T-helper 22 cell (primary cell): ENCODE measurements at places on chromosomes 7 and 10.

GRCh38 chr10:32050177-32050576 is 6.0 kb downstream of the KIF5B start:
- DNase-seq = no peak

DNA sequence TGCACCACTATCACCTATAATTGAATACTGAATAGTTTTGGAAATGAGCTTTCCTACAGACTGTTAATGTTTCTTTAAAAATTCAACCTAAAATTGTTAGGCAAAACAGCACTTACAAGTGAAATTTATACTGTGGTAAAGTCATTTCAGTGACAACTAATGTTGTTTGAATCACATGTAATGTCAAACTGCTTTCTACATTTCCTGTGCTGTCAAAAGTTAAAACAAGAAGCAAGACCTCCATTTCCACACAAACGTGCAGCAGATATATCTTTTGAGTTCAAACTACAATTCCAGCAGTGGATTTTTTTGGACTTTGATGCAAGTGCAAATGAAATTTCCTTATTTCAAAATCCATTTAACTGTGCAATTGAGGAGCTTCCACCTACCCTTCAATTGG is 199.8 kb downstream of the RNLS start:
- DNase-seq = no peak

DNA sequence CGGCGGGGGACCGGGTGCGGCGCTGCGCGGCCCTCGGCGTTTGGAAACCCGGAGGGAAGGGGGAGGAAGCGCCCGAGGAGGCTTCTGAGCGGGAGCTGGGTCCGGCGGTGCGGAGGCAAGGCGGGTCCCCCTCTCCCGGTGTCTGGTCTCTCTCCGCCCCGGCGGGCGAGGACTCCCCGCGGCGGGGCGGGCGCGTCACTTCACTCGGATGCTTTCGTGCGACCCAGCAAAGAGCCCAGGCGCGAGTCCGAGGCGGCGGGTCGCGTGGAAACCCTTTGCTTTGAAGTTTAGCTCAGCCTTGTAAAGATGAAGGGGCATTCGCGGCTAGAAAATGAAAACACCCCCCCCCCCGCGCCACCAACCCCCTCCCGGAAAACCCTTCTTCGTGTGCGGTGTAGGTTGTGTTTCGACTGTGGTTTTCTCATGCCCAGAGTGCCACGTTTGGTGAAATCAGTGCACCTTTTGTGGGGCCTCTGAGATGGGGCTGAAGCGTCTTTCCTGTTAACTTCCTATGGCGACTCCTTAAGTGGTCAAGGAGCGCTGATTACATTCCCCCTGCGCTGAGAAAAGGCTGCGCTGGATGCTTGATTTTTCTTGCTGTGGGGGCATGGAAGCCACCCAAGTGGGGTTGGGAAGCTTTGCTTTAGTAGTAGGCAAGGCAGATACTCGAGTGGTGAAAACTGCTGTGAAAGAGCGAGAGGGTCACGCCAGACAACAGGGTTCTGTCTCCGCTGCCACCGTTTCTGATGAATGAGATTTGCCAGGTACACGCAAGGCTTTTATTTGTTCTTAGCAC is 876 bp downstream of the GNAI1 start:
- DNase-seq = no peak

DNA sequence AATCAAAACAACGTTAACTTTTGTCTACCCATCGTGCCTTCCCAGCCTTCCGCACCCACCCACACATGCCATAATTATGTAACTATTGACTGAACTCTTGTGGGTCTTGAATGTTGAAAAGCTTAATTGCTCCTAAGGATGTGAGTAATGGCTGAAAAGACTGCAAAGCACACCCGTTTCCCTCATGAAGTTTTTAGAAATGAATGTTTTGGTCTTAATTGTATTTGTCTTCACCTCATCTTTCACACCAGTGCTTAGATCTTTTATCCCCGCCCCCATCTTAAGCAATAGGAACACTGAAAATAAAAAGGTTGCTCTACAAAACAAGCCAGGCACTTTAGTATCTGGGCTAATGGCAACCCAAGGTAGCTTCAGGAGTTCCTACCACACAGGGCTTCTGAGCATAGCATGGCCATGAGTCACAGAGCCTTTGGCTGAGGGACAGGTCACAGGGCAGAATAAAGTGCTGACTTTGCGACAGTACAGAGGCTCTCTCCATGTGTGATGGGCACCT is 690.5 kb downstream of the PARD3 start:
- DNase-seq = no peak

DNA sequence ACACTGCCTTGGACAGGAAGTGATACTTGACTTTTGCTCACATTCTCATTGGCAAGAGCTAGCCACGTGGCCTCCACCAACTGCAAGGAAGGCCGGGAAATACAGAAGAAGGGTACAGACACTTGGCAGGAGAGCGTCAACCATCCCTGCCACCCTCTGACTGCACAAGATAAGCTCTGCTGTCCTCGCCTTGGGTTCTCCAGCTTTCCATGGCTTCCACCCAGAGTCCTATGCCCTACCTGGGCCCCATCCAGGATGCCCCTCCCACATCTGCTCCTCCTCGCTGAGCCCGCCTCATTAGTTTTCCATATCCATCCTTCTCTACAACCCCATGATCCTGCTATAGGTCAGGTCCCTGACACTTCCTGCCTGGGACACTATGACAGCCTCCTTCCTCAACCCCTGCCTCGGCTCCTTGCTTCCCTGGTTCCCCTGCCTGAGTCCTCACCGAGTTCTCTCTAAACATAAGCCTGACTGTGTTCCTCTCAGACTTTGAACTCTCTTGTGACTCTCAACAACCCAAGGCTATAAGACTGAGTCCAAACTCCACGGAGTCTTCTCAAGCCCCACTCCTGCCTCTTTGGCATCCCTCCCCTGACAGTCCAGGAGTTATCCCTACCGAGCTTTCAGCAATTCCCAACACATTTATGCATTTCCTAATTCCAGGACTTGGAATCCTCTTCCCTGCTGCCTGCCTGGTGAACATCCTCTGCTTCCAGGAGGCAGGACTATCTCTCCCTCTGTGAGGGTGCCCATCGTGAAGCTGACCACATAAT is 23.2 kb upstream of the GDF10 start:
- DNase-seq = no peak

DNA sequence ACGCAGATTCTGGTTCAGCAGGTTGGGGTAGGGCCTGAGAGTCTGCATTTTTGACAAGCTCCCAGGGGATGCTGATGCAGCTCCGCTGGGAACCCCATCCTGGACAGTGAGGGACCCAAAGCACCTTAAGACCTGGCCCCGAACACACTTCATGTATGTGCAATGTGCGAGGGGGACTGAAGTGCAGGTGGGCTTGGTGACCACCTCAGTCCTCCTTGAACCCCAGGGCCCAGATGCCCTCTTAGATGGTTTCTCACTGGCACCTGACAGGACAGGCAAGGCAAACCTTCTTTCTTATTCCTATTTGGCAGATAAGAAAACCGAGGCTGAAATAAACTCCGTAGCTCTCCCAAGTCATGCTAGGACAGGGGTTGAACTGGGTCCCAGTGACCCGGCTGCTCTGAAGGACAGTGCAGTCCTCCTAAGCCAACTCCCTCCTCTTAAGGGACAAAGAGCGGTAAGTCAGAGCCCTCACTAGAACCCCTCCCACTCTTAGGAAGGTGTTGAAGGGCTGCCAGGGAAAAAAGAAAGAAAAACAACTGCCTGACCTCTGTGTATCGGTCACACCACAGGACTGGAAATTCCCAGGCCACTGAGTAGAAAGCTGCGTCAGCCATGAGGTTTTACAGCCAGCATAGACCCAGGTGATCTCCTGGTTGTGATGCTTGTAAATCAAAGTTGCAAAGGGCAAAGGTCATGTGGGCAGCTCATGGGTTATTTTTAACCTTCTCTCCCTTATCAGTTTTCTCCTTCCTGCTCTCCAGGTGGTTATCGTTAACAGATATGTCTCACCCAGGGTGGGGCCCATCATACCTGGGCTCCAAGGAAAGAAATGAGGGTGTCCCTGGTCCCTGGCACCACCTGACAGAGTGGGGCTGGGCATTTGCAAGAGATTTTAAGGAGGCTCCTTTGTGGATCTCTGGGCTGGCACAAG is 90.9 kb upstream of the SMNDC1 start:
- no peak for DNase-seq

DNA sequence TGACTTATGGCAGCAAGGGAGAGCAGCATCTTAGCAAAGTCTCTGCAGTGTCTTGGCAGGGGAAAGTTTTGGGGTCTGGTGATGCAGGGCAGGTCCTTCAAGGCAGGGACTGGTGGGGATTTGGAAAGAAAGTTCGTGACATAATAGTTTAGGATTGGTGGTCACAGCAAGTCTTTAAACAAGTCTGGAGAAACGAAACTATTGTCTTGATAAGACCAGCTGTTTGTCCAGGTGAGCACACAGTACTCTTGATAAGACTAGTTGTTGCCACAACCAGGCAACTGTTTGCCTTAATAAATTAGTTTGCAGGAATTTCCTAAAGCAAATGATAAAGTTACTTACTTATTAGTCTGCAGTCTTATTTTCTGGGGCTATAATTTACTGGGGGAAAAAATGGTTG is 136.1 kb downstream of the AKR1D1 start:
- DNase-seq = no peak

DNA sequence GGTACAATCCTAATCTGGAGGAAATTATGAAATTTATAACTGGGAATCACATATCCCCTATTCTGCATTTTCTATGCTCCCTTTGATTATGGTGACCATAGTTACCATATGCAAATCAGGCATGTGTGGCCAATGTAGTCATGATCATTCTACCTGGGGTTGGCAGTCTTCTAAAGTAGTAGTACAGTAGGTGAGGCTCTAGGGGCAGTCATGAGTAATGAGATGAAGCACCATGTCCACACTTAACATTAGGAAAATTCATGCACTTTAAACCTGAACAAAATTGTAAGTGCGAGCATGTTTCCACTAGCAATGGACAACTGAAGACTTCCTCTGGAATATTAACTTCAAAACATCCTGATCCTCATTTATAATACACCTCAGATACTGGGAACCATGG is 545.9 kb downstream of the SUGCT start:
- DNase-seq = no peak

DNA sequence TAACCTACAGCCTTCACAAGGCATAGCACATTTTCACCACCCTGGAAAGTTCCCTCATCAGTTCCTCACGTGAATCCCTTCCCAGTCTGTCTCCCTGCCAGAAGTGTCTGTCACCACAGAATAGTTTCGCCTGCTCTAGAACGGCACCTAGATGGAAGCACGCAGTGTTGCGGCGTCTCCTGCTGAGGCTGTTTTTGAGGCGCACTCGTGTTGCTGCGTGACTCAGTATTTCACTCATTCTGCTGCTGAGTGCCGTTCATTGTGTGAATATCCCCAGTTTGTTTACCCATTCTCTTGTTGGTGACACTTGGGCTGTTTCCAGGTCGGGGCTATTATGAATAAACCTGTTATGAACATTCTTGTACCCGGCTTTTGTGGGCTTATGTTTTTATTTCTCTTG is 12.8 kb downstream of the NOS3 start:
- no peak for DNase-seq

DNA sequence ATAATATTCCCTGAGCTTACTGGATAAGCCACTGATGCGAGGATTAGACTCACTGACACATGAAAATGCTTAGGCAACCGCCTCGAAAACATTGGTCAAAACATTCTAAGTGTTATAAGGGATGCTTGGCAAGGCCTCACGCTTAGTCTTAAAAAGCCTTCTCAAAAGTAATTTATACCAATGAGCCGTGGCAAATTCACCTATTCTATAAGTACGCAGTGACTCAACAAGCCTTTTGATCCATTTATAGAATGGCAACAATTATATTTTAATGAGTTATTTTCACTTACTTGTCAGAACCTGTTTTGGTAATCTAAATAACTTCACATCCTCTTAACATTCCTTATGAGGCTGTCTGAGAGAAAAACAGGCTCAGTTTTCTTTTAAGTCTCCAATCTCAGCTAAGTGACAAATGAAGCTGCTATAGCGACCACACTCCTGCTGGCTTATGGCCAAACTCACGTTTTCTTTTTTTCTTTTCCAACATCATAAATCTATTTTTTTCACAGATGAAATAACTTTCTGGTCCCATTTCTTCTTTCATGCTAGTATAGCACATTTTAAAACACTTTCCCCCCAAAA is 121.2 kb upstream of the AFAP1L2 start:
- DNase-seq = no peak

DNA sequence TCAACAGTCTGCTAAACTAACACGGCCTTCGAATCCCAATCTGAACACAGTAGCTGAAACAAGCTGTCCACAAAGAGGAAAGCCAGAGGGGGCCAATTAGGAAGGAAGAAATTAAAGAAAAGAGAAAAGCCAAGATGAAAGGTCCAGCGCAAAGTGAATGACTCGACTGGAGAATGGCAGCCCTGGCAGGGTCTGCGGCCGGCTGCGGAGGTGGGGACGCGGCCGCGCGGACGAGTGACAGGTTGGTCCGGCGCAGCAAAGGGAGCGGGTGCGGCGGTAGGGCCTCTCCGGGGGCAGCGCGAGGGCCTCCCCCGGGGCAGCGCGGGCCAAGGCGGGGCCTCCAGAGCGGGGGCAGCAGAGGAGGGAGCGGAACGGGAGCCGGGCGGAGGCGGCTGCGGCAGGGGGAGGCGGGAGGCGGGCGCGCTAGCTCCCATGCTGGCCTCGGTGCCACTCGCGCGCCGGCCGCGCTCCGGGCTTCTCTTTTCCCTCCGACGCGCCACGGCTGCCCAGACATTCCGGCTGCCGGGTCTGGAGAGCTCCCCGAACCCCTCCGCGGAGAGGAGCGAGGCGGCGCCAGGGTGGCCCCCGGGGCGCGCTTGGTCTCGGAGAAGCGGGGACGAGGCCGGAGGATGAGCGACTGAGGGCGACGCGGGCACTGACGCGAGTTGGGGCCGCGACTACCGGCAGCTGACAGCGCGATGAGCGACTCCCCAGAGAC is at the start of gene VWC2:
VWC2 (plus strand) TSS at position 421 of the 718 bp plus-strand sequence. CDS start 1,798 bp downstream, outside the sequence.
- no peak for DNase-seq

GRCh38 chr7:42688056-42688371 is 223.9 kb downstream of the C7orf25 start:
- DNase-seq = no peak

GRCh38 chr10:13335881-13336280 is 12.2 kb downstream of the SEPHS1 start:
- DNase-seq = no peak

GRCh38 chr7:108430664-108431063 is 25.6 kb downstream of the NRCAM start:
- DNase-seq = no peak

DNA sequence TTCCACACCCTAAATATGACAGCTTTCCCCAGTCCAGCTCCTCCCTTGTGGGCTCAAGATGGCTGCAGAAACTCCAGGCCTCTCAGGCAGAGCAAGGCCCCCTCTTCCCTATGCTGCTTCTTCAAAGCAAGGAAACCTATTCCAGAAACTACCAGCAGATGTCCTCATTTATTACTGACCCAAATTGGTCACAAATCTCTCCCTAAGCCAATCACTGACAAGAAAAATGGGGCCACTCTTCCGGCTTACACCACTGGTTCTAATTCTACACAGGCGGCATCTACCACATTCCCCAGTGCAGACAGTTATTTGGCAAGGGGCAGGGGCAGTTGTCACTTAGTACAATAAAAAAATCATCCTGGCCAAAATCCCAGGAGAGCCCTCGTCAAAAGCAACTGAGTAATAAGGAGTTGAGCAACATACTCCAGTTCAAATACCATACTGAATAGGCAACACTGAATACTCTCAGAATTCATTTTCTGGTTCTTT is 150.4 kb downstream of the SFMBT2 start:
- DNase-seq = no peak
